ENCODE measurements at places on chromosomes 4 and X.

GRCh38 chrX:43618366-43619205 is 37.5 kb upstream of the MAOA start:
- no peak for DNase-seq

DNA sequence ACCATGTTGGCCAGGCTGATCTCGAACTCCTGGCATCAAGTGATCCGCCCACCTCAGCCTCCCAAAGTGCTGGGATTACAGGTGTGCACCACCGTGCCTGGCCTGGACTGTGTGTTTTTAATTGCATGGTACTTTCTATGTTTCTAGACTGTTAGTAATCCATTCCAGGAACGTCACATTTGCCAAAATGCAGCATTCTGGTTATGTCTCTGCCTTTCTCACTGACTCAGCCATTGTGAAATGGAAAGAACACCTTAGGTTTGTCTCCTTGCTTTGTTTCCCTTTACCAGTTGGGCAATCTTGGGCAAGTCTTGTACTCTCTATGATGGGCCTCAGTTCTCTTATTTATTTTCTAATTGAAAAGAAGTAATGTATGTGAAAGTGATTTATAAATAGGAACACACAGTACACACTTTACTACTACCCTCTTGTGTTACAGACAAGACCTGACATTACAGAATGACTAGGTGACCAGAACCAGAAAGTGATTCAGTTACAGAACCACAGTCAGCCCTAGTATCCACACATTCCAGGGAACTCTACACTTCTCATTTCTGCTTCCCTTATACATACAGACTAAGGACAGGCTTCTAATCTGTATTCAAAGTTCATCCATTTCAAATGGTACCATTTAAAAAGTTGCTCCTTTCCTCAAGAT is 187.1 kb downstream of the MGST2 start:
- DNase-seq = no peak

- no peak for DNase-seq
Measured at GRCh38 chr4:88759895-88760290, 62.3 kb upstream of the NAP1L5 start.

- DNase-seq = no peak
Measured at GRCh38 chrX:148811236-148811635, 310.8 kb downstream of the AFF2 start.

DNA sequence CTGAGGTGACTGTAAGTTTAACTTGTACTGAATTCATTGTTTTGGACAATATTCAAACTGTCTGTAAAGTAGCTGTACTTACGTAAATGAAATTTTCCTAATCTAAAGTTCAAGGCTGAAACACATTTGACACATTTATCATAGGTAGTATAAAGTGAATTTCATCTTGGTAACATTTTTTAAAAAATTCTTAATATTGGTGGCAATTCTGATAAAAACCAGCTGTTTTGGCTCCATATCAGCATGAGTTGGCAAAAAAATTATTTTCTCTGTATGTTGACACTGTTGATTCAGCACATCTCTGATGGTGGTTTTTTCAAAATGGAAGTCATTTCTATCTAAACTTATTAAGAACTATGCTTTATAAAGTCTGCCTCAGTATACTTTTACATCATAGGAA is 30.9 kb downstream of the CXorf58 start:
- DNase-seq = no peak

DNA sequence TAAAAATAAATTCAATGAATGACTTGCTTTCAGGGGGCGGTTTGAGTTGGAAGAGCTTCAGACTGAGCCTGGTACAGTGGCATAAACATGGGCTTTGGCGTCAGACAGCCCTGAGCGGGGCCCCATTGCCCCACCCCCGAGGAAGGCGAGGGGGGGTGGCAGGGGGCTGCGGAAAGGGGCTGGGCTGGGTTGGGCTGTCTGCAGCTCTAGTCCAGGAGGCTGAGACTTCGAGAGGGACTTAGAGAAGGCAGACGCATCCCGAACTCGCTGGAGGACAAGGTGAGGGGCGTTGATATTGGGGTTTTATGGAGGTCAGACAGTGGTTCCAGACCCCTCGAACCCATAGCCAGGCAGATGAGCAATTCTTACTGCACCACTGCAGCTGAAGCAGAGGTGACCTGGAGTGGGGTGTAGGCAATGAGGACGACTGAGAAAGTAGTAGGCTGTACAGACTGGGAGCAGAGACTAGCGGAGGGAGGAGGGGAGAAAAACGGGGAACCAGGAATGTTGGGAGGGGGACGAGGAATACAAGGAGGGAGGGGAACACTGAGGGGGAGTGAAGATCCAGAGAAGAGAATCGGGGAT is at the start of gene MAGED2:
TSS of gene MAGED2 (plus strand) at position 222 of the 585 bp plus-strand sequence. CDS start 1,587 bp downstream, outside the sequence.
- DNase-seq = no peak

DNA sequence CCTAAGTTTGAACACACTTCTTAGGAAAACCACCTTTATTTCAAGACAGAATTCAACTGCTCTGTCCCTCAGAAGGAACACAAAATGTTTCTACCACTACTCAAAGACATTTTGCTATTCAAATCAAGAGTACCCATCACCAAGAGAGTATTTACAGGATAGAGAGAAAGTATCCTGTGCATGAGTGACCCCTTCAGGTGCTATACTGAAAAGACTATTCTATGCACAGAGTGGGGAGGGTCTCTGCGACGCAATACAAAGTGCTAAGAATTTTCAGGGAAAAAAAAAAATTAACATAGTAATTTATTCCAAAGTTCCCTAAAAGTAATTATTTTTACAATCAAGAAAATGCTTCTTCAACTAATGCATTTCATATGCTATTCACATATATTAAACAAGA is 346.4 kb upstream of the FAM241A start:
- DNase-seq = no peak

DNA sequence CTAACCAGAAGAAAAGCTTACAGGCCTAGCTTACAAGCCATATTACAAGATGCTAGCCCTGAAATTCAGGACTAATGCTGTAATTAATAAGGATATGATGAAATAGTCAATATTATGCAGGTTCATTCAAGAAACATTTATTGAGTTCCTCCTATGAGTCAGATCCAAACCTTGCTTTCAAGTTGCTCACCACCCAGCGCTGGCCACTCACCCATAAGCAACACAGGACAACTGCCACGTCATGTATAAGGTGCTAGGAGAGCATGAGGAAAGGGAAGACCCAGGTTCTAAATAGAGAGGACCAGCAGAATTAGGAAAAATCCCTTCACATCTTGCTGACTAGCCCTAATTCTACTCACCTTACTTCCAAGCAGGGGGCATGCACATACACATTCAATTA is 23.3 kb downstream of the MAML3 start:
- DNase-seq = no peak

DNA sequence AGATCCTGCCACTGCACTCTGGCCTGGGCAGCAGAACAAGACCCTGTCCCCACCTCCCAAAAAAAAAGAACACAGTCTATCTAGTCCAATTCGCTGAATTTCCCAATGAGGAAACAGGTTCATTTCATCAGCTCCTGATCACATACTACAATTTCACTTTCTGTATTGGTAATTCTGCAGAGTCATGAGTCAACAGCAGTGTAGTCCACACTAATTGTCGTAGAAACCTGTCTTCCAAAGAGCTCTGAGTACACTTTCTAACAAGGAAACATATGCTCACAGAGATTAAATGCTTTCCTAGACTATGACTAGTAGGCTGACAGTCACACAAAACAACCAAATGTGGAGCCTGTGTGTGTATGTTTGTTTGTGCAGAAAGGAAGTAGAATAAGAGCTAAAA is 91.9 kb downstream of the GPC4 start:
- DNase-seq = no peak

GRCh38 chr4:88017516-88018297 is 10.3 kb downstream of the PKD2 start:
- no peak for DNase-seq

- no peak for DNase-seq
Measured at GRCh38 chr4:126958482-126958881, 674.3 kb upstream of the INTU start.

- no peak for DNase-seq
Measured at GRCh38 chrX:27966492-27966891, 14.8 kb downstream of the DCAF8L1 start.

DNA sequence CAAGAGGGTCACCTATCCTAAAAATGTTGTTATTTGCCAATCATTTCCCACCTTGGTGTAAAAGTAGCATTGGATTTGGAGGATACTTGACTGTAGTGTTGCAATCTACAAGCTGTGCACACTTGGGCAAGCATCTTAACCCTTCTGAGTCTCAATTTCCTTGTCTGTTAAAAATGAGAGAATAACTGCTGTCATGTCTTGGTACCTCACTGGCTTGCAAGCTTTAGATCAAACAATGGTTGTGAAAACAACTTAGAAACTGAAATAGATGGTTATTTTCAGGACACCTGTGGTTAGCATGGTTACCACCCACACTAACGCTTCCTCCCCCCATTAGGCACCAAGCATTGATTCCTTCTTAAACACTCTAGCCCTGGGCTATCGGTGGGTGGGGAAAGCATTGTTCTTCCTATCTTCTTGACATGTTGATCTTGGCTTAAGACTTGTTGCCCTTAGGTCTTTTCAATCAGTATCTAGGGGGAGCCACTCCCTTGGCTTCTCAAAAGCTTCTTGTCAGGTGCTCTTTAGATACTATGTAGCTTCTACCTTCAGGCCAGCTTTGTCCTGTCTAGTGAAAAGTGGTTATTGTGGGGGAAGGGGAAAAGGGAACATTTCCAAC is 10.6 kb upstream of the AMOT start:
- DNase-seq = no peak

DNA sequence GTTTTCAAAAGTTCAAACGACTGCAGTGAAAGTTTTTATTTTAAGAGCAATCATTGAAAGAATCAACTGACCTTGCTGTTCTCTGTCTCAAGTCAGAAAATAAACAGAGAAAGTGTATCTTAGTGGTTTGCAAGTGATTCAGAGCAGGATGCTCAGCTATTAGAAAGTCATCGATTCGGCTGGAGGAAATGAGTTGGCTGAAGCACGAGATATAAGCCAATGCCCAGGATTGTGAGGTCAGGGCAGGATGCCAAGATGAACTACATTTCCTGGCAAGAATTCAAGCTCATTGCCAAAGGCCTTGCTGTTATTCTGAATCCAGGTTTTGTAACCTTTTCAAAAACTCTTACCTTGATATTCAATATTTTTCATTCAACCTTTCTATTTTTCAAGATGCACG is 541.4 kb upstream of the BOD1L1 start:
- no peak for DNase-seq

GRCh38 chr4:4333265-4333706 is 43.2 kb downstream of the ZBTB49 start:
- DNase-seq = no peak

GRCh38 chr4:156976147-156976546 is 4.5 kb upstream of the PDGFC start:
- no peak for DNase-seq

GRCh38 chr4:119081943-119082342 is 53.7 kb upstream of the MYOZ2 start:
- DNase-seq = no peak

DNA sequence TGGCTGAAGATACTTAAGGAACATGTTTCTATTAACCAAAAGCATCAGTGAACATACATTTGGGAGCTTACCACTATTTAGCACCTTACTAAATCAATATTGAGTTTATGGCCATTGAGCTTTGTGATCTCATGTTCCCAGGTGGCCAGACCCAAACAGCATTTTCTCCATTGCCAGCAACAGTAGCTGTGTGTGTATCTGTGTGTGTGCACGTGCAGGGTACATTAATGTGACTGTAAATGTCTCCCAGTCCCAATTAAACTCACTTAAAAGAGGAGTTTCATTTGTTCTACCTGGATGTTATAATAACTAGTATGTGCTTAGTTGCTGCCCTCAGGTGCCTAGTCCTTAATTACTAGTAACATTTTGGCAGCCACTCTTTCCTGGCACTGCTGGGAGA is 282.4 kb downstream of the NR3C2 start:
- no peak for DNase-seq

DNA sequence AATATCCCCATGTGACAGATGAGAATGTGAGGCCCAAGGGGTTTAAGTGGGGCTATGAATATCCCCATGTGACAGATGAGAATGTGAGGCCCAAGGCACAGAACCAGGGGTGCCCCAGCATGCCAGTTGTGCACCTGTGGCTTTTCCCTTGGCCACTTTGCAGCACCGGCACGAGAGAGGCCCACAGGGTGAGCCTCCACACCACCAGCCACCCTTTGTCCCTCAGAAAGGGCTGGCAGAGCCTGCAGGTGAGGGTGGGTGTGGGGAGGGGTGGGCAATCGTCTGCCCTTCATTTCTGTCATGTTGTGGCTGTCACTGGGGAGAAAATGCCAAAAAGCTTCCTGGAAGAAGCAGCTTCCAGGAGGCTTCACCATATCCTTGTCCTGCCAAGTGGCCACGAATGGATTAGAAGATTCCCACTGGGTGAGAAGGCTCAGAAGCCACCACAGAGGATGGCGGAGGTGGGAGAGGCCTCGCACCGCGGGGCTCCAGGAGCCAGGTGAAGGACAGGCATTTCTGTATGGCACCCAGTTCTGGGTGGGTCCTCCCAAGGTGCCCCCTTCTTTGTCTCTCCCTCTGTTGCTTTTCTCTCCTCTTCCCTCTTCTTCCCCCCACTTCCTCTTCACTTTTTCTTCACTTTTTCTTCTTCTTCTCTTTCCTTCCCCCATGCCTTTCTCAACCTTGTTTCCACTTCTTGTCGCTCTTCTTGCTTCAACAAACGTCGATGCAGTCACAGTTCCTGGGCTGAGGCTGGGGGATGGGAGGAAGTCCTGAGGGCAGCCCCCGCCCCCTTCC is 469 bp upstream of the GPR78 start:
- no peak for DNase-seq

- no peak for DNase-seq
Measured at GRCh38 chr4:175622887-175623286, 189.2 kb downstream of the GPM6A start.

- DNase-seq = no peak
Measured at GRCh38 chr4:176758731-176759130, 34.0 kb downstream of the VEGFC start.
